ENCODE measurements at places on chromosomes 7 and 10.

DNA sequence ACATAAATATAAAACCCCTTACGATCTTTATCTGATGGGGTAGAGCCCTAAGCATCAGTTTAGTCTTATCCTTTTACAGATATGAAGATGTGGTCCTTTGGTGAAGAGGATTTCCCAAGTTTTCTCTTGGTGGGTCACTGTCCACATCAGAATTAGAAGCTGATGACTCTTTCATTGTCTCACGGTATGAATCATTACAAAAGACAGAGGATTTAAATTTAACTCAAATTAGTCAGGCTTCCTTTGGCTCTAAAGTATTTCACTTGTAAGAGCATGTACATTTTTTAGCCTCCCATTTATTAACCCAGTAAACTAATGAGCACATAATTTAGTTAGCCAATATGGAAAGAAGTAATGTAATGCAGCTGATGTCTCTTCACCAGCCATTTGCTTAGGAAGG lies 49.9 kb upstream of the TMEM26 start:
- no peak for DNase-seq

GRCh38 chr10:31343009-31343408 lies 24.0 kb downstream of the ZEB1 start:
- DNase-seq = no peak

GRCh38 chr7:135933509-135934188 lies 43.5 kb downstream of the MTPN start:
- no peak for DNase-seq

GRCh38 chr7:147774461-147774860 lies 816.1 kb upstream of the C7orf33 start:
- DNase-seq = no peak

DNA sequence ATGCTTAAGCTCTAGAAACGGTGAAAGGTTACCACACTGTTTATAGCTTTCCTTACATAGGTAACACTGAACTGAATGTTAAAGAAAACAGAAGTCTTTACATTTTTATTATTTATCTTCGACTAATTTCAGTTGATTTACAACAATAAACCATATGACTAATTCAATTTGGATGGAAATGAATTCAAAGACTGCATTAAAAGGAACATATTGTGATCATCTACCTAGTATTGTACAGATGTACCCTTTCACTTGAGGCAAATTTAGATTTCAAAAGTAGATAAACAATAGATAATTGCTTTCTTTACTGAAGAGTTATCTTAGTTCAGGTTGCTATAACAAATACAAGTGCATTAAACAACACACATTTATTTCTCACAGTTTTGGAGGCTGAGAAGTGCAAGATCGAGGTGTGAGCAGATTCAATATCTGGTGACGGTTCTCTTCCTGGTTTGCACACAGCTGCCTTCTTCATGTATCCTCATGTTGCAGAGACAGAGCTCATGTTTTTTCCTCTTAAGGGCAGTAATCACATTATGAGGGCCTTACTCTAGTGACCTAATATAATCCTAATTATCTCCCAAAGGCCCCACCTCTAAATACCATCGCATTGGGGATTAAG lies 15.0 kb upstream of the ARMC3 start:
- no peak for DNase-seq

- no peak for DNase-seq
Measured at GRCh38 chr10:22259280-22259679, 41.5 kb upstream of the EBLN1 start.

DNA sequence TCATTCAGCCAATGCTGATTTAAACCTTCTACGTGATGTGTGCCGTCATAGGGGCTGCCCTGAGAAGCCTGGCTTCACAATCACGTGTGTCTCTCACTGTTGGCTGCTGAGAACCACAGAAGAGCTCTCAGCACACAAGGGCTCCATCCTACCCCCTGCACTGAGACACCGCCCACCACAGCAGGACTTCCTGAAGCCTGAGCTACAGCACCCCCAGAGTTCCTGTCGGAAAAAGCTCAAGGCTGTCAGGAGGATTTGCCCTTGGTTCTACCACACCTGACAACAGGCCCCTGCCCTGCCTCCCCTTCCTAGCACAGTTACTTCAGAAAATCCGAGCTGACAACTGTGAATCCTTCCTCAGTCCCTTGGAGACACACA lies 191.9 kb downstream of the MAD1L1 start:
- DNase-seq = peak; percentile 3

GRCh38 chr10:43305876-43306275 lies 39.0 kb upstream of the RASGEF1A start:
- no peak for DNase-seq

GRCh38 chr7:149313981-149314380 lies 52.0 kb downstream of the ZNF783 start:
- DNase-seq = no peak

GRCh38 chr7:149330914-149331567 lies 69.0 kb downstream of the ZNF783 start:
- DNase-seq = no peak
